ENCODE measurements at places on chromosomes 6 and 20. TPM values are rescaled to one million over a fixed set of nuclear protein-coding genes. Genes with fewer than 3 reads are reported as not detected.

The PLG gene
- total RNA-seq, result not detected

The TRIM15 gene
- total RNA-seq, result not detected

The CTCFL gene
- total RNA-seq, result not detected

The RNGTT gene
- 9.5 TPM for total RNA-seq

The SLC32A1 gene
- not detected for total RNA-seq

The RIPOR3 gene
- 13.7 TPM for total RNA-seq

The PRL gene
- total RNA-seq, result not detected

The NR2E1 gene
- total RNA-seq, result not detected

The MED20 gene
- total RNA-seq, result 19.4 TPM

The COL9A1 gene
- not detected for total RNA-seq

The F13A1 gene
- 0.32 TPM for total RNA-seq

The MCCD1 gene
- total RNA-seq, result not detected

The SLC35D3 gene
- 0.08 TPM for total RNA-seq

The SLC17A3 gene
- total RNA-seq, result not detected

The PPP1R3G gene
- 0.96 TPM for total RNA-seq
